ENCODE measurements at places on chromosomes 5 and 9.

- no peak for DNase-seq
Measured at GRCh38 chr5:82058710-82059109, 86.9 kb downstream of the ATG10 start.

GRCh38 chr5:177421062-177421798 lies 5.2 kb upstream of the GRK6 start:
- DNase-seq: no peak

- DNase-seq: no peak
Measured at GRCh38 chr9:94799578-94800264, 73.2 kb downstream of the AOPEP start.

DNA sequence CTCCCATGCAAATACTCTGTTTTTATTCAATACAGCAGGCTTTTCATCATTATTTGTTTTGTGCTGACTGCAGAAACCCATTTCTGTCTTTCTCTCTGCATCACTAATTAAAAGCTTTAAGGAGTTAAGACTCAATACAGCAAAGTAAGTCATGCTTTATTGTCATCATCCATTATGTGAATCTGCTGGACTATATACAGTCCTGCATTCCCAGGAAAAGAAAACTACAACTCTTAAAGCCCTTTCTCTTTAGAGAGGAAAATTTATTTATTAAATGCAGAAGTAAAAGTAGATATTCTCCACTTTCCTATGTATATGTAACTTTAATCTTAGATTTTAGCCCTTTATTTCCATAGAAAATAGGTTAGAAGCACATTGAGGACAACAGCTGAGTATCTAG lies 706.6 kb upstream of the RGMB start:
- DNase-seq: no peak

DNA sequence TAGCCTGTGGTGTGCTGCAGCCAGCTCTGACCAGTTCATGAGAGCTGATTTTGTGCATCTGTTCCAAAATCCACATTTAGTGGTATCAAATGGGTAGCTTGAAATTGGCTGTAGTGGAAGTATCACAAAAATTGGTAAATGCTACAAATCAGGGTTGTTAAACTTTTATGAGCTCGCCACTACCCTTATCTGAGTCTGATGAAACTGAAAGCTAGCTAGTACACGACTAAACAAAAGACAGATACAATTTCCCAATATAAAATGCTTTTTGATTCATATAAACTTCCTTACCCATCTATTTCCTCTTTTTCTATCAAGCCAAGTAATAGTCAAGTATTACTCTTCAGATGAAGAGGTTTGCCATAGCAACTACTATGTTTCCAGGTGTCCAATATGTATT lies 392.0 kb downstream of the TMEM161B start:
- no peak for DNase-seq

GRCh38 chr5:102036927-102037326 lies 259.2 kb downstream of the SLCO4C1 start:
- DNase-seq: no peak

GRCh38 chr5:98791001-98791519 lies 17.6 kb downstream of the RGMB start:
- DNase-seq: no peak

- no peak for DNase-seq
Measured at GRCh38 chr5:44389090-44389822, at the start of gene FGF10. TSS of gene FGF10 (minus strand) at chr5:44389420. CDS start at chr5:44388682, 738 bp downstream.

DNA sequence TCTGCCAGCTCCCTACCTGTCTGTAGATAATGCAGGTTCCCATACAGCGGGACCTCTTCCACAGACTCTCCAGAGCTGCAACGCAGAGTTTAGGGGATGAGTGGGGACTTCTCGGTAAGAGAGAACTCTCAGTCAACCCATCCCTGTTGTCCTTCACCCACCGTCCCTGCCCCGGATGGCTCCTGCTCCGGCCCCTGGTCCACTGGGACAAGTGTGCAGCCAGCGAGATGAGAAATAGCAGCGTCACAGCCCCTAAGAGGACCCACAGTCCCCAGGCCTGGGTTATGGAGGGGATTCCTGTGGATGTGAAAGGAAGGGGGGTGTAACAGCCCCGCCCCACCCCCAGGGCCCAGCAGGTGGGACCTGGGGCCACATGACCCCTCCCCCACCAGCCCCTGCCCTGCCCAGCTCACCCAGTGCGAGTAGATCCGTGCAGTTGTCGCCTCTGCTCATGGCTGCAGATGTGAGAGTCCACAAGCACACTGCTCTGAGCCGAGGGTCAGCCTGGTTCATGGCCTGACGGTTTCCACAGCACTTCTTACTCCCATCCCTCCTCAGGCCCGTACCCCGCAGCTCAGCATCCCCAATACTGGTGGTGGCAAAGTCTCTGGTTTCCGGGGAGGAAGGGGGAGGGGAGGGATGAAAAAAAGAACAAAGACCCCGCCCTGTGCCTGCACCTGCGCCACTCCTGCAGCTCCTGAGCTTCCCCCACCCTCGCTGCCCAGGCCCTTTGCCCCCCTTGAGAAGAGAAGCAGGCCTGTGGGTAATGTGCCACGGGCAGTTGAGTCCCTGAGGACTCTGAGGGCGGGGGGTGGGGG lies at the start of gene SIT1:
TSS of gene SIT1 (minus strand) at position 591 of the 818 bp plus-strand sequence. CDS start at position 513, 78 bp downstream.
- DNase-seq: no peak

- DNase-seq: no peak
Measured at GRCh38 chr9:89779405-89780203, 174.8 kb downstream of the GADD45G start.

GRCh38 chr9:8821910-8822666 lies 1022.5 kb upstream of the DMAC1 start:
- DNase-seq: no peak

DNA sequence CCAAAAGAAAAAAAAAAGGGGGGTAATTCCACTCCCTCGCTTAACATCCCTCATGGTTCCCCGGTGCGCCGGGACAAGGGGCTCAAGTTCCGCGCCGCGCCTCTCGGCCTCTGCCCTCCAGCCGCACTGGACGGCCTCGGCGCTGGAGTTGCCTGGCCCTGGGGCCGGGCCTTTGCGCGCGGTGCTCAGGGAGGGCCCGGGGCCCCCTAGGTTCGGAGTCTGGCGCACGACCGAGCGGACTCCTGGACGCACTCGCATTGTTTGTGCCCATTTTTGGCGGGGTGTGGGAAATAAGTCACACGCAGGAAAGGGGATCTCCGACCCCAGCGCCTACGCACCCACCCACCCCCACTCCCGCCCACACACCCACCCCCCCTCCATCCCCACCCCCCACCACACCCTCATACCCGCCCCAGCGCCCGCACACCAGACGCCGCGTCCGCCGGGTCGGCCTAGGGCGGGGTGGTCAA lies 381 bp downstream of the MED22 start:
- no peak for DNase-seq

DNA sequence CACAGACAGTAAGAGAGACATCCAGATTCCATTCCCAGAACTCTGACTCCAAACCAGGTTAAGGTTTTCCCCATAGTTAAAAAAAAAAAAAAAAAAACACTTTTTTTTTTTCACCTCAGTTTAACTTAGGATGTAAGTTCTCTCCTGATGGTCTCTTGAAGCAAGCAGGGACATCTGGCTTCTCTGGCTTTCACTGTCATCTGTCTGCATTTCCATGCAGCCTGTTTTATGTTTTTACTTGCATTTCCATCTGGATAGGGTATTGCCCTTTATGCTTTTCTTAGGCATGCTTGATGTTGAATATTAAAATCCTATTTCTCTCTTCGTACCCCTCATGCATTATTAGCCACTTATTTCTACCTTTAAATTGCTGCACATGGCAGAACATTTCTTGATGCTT lies 135.3 kb upstream of the WWC1 start:
- DNase-seq: no peak

DNA sequence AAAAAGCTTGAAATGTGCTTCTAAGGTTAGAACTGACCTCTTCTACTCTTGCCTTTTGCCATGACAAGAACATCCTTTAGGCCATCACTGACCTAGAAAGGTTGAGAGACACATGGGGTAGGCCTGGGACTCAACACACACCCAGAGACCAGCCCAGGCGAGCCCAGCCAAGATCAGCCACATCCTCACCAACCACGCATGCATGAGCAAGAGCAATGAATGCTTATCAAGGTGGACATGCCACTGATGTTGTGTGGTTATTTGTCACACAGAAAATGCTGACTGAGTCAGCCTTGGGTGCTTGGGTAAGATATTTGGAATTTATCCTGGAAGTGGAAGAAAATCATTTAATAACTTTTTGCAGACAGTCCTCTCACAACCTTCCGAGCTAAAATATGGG lies 39.4 kb downstream of the SMIM23 start:
- DNase-seq: no peak

DNA sequence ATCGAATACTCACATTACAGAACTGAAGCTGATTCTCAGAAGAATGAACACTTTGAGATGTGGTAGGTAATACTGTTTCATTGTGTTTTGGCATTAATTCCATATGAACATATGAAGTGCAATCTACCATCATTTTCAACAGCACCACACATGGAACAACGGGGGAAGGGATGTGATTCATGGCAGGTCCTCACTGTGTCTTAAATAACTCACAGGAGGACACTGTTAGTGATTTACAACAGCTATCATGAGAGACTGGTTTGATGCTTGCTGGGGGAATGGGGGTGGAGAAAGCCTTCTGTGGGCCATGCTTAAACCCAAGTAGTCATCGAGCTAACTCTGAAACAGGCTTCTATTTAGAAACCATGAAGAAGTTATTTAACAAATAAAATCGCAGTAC lies 232.9 kb downstream of the SPOCK1 start:
- DNase-seq: no peak

- no peak for DNase-seq
Measured at GRCh38 chr9:37311938-37312708, 110.4 kb upstream of the GRHPR start.

DNA sequence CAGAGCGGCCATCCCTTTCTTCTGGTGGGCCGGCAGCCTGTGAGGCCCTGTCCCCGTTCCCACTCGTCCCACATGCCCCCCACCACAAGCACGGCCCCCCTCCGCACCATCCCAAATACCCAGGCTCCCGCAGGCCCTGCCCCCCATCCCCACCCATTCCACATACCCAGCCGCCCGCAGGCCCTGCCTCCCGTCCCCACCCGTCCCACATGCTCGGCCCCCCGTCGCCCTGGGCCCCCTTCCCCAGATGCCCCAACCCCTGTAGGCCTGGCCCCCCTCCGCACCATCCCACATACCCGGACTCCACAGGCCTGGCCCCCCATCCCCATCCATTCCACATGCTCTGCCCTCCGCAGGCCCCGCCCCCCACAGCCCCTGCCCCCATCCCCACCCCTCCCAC lies 11.5 kb downstream of the SLC6A19 start:
- DNase-seq: no peak

GRCh38 chr5:148561801-148562311 lies 92.5 kb downstream of the HTR4 start:
- no peak for DNase-seq

DNA sequence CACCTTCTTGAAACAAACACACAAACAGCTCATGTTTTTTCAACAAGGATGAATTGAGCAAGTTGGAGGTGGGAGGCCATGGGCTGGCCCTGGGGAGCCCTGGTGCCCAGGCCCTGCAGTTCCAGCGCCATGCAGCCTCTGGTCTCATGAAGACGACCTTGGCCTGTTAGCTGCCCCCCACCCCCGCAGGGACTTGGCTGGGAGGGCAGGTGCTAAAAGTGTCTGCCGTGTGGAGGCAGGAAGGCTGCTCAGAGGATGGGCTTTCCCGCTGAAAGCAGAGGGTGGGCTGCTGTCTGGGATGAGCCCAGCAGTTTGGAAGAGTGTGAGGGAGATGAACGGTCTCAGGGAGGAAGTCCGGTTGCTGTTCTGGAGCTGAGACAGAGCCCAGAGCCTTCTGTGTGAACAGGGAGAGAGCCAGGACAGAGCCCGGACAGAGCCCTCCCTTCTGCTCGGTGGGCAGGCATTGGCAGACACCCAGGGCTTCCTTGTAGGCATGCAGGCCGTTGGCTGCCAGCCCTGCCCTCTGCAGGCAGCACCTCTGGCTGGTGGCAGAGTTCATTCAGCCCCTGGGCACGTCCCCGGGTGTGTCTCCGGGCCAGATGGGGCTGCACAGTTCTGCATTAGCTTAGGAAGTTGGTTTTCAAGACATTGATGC lies 18.7 kb downstream of the ROPN1L start:
- no peak for DNase-seq

GRCh38 chr5:58598440-58598839 lies 15.6 kb downstream of the RAB3C start:
- DNase-seq: no peak

- DNase-seq: no peak
Measured at GRCh38 chr5:61622156-61622555, 290.1 kb downstream of the ZSWIM6 start.

GRCh38 chr9:107483666-107484065 lies 5.9 kb downstream of the KLF4 start:
- DNase-seq: no peak

DNA sequence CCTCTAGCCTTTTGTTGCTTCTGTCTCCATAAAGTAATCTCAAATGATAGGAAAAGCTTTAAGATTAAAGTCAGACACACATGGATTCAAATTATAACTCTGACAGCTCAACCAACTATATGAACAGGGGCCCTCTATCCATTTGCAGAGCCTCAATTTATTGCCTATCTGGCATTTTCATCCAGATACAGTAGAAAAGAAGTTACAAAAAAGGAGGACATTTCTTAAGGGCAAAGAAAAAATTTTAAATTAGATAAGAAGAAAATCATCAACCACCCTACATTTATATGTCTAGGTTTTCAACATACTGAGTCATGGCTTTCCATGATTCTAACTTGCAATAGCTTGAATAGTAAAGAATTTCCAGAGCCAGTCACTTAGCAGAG lies 567.2 kb downstream of the CAAP1 start:
- DNase-seq: no peak

- DNase-seq: no peak
Measured at GRCh38 chr5:165477546-165477945, 1972.1 kb downstream of the MAT2B start.

DNA sequence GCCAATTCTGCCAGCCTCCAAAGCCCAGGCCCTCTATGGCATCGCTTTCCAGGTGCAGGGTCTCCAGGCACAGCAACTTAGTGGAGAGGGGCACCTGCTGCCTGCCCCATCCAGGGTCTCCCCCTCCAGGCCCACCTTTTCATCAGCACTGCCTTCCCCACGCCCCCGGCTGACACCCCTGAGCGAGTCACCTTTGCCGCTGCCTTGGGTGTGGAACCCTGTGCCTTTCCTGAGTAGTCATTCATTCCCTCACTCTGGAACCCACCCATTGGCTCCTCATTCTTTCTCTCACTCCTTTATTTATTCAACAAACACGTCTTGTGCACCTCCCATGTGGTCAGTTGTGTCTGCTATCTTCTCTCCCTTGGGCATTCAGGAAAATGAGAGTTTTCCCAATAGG lies 14.5 kb upstream of the RPL26L1 start:
- DNase-seq: no peak

DNA sequence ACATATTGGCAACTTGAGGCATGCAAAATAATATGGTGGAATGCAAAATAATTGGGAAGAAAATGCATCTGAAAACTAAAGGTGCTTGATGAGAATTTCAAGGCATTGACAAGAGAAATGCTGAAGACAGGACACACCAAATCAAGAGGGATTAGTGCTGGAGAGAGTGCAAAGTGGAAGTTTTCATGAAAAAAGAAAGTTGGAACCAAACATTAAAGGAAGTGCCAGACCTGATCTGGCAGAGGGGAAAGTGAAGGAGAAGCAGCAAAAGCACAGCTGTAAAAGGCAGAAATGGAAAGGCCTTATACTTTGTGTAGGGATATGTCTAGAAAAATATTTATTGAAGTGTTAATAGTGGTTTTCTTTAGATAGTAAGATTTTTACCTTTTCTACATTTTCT lies 35.3 kb upstream of the FYB1 start:
- DNase-seq: no peak

Data from T-helper 9 cell (primary cell).